GDM1 (cell line): ENCODE measurements at places on chromosomes 1 and 21.

- no peak for DNase-seq
Measured at GRCh38 chr1:244914761-244915160, 50.4 kb upstream of the HNRNPU start.

GRCh38 chr1:8813991-8814390, 3.4 kb downstream of the RERE start:
- DNase-seq = no peak

DNA sequence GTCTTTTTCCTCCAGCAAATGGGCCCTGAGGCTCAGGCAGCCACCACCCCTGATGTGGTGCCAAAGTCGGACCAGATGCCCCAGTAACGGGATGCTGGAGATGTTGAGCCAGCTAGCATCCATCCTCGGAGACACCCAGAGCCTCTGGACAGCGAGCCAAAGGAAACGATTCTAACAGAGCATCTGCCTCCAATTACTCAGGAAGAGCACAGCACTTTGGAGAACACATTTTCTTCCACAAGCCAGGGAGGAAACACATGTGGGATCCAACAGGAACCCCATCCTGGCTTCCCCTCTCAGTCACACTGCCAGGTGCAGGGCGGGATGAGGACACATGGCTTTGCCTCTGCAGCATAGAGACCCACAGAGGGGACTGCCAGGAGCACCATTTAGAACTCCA, 44.9 kb downstream of the C1orf198 start:
- DNase-seq = no peak

DNA sequence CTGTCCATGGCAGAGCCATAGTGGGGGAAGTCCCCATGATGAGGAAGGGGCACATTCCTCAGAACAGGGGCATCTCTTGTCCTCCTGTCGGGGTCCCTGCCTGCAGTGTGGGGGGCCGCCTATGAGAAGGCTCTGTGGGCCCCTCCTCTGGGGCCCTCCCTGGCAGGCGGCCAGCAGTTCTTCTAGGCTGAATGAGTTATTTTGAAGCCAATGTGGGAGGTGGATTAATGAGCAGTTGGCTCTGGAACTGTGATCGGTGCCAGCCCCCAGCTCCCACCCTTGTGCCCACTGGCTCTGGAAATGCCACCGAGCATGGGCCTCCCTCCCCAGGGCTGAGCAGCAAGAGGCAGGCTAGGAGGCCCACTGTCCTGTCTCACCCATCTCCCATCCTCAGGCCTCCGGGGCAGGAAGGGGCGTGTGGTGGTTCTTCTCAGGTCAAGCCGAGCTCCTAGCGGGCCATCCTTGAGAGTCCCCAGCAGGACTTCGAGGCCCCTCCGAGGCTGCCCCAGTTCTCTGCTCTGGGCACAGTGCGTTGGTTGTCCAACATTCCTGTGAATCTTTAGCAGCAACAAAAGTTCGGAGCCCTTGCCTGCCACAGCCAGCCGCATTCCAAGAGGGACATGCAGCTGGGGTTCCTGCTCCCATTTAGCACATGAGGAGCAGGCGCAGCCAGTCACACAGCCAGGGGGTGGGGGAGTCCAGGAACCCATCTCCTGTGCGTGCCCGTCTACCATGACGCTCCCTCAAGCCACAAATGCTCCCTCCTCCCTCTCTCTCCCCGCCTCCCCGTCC, 57.2 kb downstream of the EDN2 start:
- DNase-seq = no peak

DNA sequence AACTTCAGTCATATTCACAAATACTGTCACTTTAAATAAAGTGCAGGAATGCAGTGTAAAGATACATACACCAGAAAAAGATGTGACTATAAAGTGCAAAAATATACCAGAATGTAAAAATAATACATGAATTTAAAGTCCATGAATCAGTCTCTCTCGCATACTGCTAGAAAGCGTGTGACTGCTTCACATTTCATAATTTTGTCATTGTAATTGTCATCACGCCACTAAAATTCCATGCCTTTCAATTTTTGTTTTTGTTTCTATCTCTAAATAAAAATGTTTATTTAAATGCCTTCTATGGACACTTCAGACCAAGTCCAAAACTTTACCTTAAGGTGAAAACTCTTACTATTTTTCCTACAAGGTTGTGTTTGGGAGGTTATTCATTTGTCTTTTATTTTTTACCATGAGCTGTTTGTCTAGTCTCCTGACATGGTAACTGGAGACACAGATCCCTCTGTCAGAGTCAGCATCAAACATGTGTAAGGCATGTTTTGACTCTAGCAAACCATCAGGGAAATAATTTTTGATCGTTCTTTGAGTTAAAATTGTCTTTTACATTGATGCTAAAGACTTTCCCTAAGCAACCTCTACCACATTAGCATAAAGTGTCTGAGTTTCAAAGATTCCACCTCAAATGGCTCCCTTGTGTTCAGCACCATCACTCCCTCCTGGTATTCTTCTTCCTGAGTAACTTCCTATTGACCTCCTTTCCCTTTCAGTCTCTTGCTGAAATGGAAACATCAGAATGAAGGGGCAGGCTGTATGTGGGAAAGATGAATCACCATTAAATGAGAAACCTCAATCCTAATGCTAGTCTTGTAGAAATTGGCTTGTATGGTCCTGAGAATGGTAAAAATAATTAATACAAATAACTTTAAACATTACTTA, 14.0 kb upstream of the AIM2 start:
- no peak for DNase-seq

- no peak for DNase-seq
Measured at GRCh38 chr21:34819357-34819999, 150.7 kb downstream of the CLIC6 start.
